ENCODE measurements at places on chromosomes 1 and 21.

GRCh38 chr1:52842643-52843310 is at the start of gene ZYG11A:
Gene ZYG11A (plus strand): TSS chr1:52842760. CDS start chr1:52842884, 124 bp downstream.
- peak; percentile 39 for DNase-seq

GRCh38 chr1:41041614-41042270 is 20.2 kb upstream of the SLFNL1 start:
- no peak for DNase-seq

- DNase-seq, result no peak
These were observed 141.7 kb upstream of the NRIP1 start for GRCh38 chr21:15206514-15206913.

GRCh38 chr1:168920456-168921094 is 185.9 kb upstream of the ATP1B1 start:
- no peak for DNase-seq

DNA sequence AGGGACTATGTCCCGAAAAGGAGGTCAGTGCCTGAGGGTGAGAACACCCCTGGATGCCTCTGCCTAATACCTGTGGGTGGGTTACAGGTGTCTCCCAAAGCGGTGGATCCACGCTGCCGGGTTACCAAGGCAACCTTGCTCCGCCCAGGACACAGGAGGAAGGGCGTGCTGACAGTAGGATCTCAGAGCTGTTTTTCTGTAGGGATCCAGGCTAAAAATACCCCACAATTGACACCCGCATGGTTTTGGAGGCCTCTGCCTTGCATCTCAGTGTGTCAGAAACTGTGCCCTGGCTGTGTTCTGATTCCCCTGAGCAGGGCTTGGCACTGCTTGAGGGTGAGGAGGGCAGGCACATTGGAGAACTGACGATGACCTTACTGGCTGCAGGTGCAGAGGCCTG is 118.0 kb downstream of the IER5 start:
- no peak for DNase-seq

GRCh38 chr1:90952906-90953305 is 68.9 kb downstream of the ZNF644 start:
- no peak for DNase-seq

DNA sequence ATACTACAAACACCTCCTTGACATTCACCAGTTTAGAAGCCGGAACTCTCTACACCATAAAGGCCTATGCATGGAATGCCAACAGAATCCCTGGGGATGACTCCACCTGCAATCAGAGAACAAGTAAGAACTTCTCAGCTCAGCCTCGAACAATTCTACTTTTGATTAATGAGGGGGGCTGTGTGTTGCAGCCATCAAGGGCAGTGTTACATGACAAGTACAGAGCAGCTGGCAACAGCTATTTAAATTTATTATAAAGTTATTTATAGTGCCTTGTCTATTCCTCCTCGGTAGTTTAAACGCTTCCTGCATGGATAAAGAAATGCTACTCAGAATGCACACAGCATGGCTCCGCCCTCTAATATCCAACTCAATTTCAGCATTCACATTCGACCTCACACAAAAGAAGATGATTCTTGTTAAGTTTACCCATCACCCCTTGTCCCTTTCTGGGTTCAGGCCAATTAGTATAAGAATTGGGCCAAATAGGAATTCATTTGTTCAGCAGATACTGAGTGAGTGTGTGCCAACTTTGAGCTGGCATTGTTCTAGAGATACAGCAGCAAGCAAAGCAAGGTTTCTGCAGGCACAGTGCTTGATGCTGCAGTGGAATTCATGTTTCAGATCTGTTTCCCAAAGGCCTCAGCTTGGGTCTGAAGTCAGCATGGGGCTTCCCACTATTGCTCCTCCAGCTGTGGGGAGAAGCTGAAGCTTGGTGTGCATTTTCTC is 6.4 kb downstream of the FNDC7 start:
- no peak for DNase-seq

DNA sequence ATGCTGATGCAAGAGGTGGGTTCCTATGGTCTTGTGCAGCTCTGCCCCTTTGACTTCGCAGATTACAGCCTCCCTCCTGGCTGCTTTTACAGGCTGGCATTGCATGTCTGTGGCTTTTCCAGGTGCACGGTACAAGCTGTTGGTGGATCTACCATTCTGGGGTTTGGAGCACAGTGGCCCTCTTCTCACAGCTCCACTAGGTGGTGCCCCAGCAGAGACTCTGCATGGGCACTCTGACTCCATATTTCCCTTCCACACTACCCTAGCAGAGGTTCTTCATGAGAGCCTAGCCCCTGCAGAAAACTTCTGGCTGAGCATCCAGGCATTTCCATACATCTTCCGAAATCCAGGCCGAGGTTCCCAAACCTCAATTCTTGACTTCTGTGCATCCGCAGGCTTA is 989.0 kb downstream of the PLA2G4A start:
- DNase-seq, result no peak

DNA sequence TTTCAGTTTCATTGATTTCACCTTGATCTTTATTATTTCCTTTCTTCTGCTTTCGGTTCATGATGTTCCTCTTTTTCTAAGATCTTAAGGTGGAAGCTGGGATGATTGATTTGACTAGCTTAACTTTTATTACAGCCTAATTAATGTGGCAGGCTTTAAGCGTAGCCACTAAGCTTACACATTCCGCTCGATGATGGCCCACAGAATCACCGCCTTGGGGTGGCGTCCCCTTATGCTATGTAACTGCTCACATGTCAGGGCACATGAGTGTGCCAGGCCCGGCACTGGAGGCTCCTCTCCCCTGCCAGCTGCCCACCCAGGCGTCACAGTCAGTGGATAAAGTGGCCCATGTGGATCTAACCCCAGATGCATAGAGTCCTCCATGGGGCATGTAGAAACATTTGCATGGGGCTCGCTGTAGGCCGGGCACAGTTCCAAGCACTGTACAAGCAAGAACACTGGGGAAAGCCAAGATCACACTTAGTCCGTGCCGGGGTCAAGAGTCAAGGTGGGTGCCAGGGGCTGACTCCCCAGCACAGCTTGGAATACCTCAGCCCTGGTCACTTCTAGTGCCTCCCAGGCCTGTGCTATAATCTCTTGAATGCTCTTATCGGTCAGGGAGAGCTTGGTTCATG is 41.7 kb downstream of the PKNOX1 start:
- no peak for DNase-seq

DNA sequence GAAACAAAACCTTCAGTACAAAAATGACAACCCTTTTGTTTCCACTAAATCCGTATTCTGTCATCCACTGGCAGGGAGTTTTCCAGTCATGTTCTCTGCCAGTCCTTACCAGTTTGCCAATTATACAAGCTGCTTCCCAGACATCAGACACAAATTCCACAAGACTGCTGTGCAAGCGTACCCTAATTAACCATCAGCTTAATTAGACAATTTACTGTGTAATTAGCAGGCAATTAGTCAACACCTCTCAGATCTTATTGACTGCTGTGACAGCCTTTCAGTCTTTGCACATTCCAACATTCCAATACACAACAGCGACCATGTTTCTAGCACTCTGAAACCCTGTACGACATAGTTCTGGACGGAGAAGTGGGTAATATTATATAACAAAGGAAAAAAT is 420.1 kb downstream of the DPYD start:
- no peak for DNase-seq

DNA sequence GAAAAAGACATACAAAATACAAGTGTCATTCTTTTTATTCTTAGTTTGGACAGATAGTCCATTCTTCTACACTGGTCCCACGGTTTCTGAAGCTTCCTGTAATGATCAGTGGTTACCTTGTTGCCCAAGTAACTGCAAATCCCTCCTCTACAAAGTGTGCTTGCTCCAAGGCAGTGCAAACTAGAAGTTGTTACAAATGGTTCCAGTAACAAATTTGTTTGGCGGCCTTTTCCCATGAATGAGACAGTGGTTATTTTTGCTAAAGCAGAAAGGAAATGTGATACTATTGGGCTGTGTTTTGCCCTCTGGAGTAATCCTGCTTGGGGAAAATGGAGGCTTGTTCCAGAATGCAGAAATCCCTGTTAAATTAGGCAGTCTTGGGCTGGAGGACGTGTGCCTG is 8.9 kb downstream of the BACE2 start:
- DNase-seq, result no peak

DNA sequence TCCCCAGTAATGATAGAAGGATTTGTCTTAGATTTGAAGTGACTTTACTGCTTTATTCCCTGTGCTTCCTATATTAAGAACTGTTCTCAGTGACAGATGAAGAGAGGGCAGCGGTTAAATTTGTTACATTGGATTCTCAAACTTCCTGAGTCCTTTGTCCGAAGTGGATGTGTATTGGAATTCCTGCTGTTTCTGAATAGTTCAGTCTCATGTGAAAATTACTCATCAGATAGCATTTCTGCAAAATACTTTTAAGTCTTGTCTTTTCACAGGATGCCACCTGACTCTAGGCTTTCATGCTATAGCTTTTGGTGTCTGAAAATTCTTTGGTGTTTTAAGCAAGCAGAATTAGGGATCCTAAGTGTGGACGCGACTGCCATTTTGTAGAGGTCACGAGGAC is 83.6 kb downstream of the PRDM2 start:
- DNase-seq, result no peak

- no peak for DNase-seq
These were observed 788 bp downstream of the ISG15 start for GRCh38 chr1:1013922-1014648.

- DNase-seq, result no peak
These were observed 8.2 kb upstream of the TARBP1 start for GRCh38 chr1:234486858-234487840.

GRCh38 chr21:38346286-38346685 is 89.5 kb downstream of the KCNJ15 start:
- no peak for DNase-seq

- no peak for DNase-seq
These were observed 42.8 kb upstream of the PADI1 start for GRCh38 chr1:17161926-17162800.

DNA sequence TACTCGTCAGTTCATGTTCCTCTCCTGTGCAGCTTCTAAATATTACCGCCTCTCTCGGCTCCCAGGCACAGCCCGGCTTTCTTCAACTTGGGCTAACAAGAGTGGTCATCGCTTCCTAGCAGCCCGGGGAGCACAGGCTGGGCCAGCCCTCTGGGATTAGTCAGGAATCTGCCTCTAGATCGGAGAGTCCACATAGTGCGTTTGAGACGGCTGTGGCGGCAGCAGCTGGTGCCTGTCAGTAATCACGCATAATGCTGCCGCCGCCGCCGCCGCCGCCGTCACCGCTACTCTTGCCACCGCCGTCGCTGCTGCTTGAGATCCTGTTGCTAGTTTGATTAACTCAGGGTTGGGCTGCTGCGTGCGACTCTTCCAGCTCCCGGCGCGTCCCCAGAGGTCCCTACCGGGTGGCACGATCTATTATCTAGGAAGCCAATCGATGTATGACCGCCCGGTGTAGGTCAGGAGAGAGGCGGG is at the start of gene RXRG:
RXRG (minus strand) TSS at position 230 of the 474 bp plus-strand sequence. CDS start 233 bp downstream, outside the sequence.
- no peak for DNase-seq

GRCh38 chr1:178870944-178871343 is at the start of gene ANGPTL1:
Gene ANGPTL1 (minus strand): TSS chr1:178871077. CDS start chr1:178865776, 5,301 bp downstream.
- no peak for DNase-seq

- DNase-seq, result no peak
These were observed 142.9 kb downstream of the TIAM1 start for GRCh38 chr21:31201144-31201543.

GRCh38 chr1:18874600-18874999 is 15.1 kb upstream of the TAS1R2 start:
- DNase-seq, result no peak

DNA sequence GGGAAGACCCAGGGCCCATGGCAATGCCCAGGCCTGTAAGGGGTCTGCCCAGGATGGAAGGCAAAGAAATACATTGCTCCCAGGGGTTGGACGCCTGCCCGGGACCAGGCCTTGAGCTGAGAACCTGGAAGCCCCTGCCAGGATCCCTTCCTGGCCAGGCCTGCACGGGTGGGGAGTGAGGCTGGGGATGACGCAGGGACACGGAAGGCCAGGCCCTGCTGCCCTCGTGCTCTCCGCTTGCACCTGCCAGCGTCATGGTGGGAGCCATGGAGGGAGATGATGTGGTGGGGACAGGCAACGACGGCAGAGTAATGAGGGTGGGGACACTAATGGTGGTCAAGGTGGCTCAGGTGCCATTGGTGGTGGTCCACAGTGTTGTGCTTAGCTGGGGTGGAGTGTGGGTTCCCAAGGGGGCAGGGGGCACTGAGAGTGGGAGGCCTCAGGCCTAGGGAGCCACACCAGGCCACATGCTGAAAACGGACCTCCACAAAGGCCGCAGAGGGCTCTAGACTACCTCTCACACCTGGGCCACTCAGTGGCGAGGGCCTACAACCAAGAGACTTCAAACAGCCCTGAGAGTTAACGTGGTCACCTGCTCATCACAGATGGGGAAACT is 4.3 kb downstream of the HES3 start:
- no peak for DNase-seq

GRCh38 chr1:11777658-11778322 is 15.8 kb downstream of the C1orf167 start:
- DNase-seq, result no peak

GRCh38 chr1:55927702-55928290 is 651.6 kb downstream of the PLPP3 start:
- DNase-seq, result no peak

GRCh38 chr1:15816674-15817073 is 9.2 kb upstream of the UQCRHL start:
- no peak for DNase-seq

DNA sequence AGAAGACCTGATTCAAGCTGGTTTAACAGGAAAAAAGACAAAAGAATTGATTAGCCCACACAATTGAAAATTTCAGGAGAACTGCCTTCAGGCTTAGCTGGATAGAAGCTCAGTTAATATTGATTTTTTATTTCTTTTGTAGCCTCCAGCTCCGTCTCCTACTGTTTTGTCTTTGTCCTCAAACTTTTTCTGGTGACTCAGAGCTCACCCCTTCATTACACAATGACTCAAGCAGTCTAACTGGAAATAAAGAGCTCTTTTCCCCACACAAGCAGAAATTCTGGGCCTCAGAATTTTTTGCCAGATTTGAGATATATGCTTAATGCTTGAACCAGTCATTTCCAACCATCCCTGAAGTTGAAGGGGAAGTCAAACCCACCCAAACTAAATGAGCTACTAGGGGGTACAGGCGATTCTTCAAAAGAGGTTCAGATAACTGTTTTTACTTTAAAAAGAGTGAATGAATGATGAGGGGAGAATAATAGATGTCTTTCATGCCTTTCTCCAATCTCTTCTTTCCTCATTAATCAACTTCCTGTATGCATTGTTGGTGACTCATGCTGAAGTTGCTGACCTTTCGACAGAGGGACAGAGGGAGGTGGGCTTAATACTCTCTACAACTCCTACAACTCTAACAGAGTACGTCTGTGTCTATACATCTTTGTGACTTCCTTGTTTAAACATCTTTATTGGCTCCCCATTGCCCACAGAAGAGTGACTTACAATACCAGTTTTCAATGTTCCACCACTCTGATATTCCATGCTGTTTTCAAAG is 6.2 kb upstream of the ACP6 start:
- DNase-seq, result no peak

- DNase-seq, result no peak
These were observed 9.0 kb upstream of the EPS8L3 start for GRCh38 chr1:109772658-109773202.

- no peak for DNase-seq
These were observed 84.7 kb upstream of the LYPLAL1 start for GRCh38 chr1:219088778-219089557.

DNA sequence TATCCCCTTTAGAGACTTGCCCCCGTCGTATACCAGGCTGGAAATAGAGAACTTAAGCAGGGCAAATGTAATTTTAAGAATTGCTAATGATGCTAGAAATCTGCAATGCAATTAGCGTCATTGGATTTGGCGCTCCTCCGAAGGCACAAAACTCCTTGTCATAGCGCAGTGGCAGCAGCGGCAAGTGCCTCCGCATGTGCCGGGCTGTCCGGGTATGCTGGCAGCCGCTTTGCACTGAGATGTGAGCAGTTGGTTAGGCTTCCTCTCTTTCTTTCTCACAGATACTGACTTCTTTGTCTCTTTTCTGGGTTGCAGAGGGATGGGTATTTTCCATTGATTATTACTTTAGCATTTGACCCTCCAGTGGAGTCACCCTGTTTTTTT is 193.4 kb upstream of the LMO4 start:
- no peak for DNase-seq
